ENCODE measurements at places on chromosomes 3 and 15. TPM values are rescaled to one million over a fixed set of nuclear protein-coding genes. Genes with fewer than 3 reads are reported as not detected.
A peak's percentile ranks its signal among the peaks of the same experiment; 100 is the strongest.

Gene TMED3
- 154 TPM for total RNA-seq

GRCh38 chr3:42190701-42191442, 75.1 kb downstream of the CCK start:
- H3K4me1 ChIP-seq: no peaks in the 10 kb centered on the region
- H3K36me3 ChIP-seq: peaks cover 29% of the 10 kb centered on the region
- no peaks in the 10 kb centered on the region for H3K27me3 ChIP-seq
- H3K27ac ChIP-seq: no peak overlapping the region

DNA sequence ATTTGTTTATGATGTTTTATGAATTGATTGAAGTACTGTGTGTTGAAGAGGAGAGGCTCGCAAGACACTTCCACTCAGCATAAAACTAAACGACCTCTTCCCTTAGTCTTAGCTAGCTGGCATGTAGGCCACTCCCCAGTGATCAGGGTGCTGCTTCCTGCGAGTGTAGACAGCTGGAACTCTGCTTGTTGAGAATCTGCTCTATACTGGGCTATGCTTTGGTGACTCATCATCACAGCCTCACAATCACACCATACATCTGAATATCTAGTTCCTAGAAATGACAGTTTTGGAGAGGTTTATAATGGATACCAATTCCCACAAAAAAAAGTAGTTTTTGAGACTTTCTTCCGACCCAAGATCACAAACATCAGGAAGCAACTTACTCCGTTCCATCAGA, 1.5 kb upstream of the SLC24A5 start:
- no peak overlapping the region for H3K27ac ChIP-seq
- H3K36me3 ChIP-seq: no peaks in the 10 kb centered on the region
- H3K4me3 ChIP-seq: no peak overlapping the region
- no peaks in the 10 kb centered on the region for H3K27me3 ChIP-seq
- no peaks in the 10 kb centered on the region for H3K4me1 ChIP-seq
- DNase-seq: no peak

Gene SAMD7
- total RNA-seq: not detected

DNA sequence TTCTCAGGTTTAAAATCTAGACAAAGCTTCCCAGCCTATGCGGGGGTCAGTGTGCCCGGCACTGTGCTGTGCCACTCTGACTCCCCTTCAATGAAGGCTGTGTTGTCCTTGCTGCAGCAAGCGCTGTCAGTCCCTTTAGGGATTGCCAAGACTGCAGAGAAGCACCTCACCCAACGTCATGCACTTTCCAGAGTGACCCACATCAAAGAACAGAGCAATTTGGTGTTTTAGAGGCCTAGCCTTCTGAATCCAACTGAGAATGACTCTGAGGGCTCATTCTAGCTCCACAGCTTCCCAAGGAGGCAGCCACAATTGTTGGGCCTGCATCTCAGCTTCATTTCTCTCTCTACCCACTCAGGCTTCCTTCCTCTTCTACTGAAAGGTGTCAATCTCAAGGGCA, 26.4 kb downstream of the SLC9A9 start:
- H3K4me1 ChIP-seq: no peaks in the 10 kb centered on the region
- no peaks in the 10 kb centered on the region for H3K36me3 ChIP-seq
- no peak overlapping the region for H3K4me3 ChIP-seq
- DNase-seq: no peak
- H3K27me3 ChIP-seq: no peaks in the 10 kb centered on the region

DNA sequence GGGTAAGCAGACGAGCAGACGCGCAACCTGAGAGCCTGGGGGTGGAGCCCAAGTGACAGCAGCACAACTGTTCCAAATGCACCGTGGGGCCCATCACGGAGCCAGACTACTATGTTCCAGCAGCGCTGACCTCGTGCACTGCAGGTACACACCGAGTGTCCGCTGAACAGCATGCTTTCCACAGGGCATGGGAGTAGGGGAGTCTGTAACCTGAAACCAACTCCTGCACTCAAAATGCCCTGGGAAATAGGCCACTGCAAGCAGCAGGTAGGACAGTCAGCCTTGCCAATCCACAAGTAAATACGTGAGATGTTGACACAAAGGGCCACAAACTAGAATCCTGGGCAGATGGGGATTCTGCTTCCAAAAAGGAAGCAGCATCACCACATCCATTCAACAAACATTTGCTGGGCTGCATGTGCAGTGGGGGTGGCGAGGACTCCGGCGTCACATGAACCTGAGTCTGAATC, 73.9 kb downstream of the TBC1D2B start:
- H3K4me3 ChIP-seq: no peak overlapping the region
- no peak overlapping the region for H3K27ac ChIP-seq
- H3K4me1 ChIP-seq: peaks cover 26% of the 10 kb centered on the region
- H3K27me3 ChIP-seq: no peaks in the 10 kb centered on the region
- peaks cover 52% of the 10 kb centered on the region for H3K36me3 ChIP-seq

DNA sequence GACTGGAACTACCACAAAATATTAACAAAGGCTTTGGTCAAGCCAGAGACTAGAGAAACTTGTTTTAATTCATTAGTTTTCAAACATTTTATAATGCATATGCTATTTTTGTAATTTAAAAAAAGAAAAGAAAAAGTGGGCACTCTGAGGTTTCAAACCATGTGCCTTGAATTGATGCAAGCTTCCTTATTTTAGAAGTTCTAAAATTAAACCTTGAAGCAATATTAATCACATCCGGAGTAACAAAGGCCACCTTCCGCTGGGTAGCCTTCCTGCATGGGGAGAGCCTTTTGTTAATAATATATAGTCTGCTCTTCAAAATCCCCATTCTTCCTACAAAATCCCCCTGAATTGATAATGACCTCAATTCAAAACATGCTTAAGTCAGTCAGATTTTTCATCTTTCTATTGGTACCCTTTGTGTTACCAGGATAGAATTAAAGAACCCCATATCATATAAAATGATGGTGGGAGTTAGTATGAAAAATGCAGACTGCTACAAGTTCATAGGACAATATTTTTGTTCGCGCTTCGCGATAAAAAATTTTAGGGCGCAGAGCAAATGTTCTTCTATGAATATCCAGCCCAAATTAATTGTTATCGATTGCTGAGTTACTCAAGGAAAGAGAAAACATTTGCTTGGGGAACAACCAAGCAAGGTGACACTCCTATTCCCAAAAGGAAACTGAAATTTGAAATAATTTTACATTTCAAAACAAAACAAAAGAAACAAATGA, 30.6 kb downstream of the LDHAL6B start:
- peaks cover 21% of the 10 kb centered on the region for H3K4me1 ChIP-seq
- no peak overlapping the region for H3K4me3 ChIP-seq
- H3K36me3 ChIP-seq: peaks cover 2% of the 10 kb centered on the region
- H3K27ac ChIP-seq: no peak overlapping the region
- DNase-seq: no peak
- H3K27me3 ChIP-seq: no peaks in the 10 kb centered on the region

Gene CPEB1
- total RNA-seq: 29.2 TPM

Gene SST
- total RNA-seq: not detected

GRCh38 chr15:45704329-45705249, 69.8 kb downstream of the SQOR start:
- no peaks in the 10 kb centered on the region for H3K36me3 ChIP-seq
- no peak overlapping the region for H3K27ac ChIP-seq
- peaks cover 5% of the 10 kb centered on the region for H3K4me1 ChIP-seq
- DNase-seq: no peak
- peak overlapping the region; percentile 78 for H3K4me3 ChIP-seq

DNA sequence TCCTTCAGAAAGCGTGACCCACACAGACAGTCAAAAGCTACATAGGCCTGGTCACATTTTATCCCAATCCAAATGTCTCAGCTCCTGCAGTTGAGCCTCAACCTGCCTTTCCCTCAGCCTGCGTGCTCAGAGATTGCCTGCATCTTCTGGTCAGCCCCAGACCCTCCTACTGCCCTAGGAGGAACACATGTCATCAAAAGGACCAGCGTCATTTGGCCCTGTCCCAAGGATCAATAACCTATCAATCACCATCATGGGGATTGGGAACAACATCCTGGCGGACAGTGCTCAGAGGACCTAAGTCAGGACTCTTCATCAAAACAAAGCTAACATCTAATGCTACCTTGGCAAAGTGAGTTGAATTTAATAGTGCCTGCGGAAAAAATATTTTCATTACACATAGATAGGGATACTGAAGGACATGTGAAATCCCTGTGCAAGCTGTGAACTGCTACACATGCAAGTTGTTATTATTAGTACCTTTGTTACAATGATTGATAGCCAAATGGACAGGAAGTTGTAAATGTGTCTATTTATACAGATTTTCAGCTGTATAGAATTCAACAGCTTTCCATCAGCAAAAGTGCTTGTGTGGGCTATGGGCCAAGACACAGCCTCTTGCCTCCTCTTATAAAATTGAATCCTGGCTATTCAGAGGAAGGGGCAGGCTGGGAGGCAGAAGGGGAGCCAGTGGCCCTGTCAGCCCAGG, 47.7 kb downstream of the UMPS start:
- no peak overlapping the region for H3K27ac ChIP-seq
- peaks cover 41% of the 10 kb centered on the region for H3K4me1 ChIP-seq
- no peak for DNase-seq
- no peaks in the 10 kb centered on the region for H3K27me3 ChIP-seq
- no peak overlapping the region for H3K4me3 ChIP-seq

DNA sequence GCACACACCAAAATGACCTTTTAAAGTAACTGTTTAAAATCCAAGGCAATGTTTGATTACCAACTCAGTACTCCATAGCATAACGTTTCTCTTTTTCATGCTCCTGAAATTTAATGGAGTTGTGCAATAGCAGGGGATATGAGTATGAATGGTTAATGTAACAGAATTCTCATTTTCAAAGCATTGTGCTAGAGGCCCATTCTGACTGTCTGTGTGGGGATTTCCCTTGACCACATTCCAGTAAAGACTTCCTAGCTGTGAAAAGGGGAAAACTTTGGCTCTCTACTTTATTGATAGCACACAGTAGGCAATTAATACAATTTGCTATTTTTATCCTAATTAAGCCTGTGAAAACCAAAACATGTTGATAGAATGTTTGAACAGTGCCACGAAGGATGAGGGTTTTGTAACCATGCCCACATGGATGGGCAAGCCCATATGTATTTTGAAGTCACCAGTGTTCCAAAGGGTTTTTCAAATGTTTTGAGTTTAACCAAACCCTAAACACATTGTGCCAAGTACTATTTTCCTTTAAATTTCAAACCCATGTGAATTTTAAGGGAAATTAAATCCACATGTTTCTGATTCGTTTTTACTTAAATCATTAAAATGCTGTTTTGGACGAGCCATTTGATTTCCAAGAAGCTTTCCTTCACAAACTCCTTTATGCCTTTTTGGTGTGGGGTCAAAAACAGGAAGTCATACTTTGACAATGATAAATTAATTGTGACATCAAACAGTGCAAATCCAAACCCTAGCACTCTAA, 261.2 kb downstream of the SHOX2 start:
- H3K27ac ChIP-seq: no peak overlapping the region
- no peaks in the 10 kb centered on the region for H3K36me3 ChIP-seq
- H3K4me3 ChIP-seq: no peak overlapping the region

Gene GABRR3
- not detected for total RNA-seq

- H3K4me1 ChIP-seq: peaks cover 11% of the 10 kb centered on the region
- no peak for DNase-seq
- no peaks in the 10 kb centered on the region for H3K27me3 ChIP-seq
- no peaks in the 10 kb centered on the region for H3K36me3 ChIP-seq
- no peak overlapping the region for H3K27ac ChIP-seq
These were observed 311.3 kb downstream of the PLCL2 start for GRCh38 chr3:17195856-17196604.

Gene GOLGA8M
- total RNA-seq: under 0.01 TPM

Gene SLC28A1
- total RNA-seq: not detected

DNA sequence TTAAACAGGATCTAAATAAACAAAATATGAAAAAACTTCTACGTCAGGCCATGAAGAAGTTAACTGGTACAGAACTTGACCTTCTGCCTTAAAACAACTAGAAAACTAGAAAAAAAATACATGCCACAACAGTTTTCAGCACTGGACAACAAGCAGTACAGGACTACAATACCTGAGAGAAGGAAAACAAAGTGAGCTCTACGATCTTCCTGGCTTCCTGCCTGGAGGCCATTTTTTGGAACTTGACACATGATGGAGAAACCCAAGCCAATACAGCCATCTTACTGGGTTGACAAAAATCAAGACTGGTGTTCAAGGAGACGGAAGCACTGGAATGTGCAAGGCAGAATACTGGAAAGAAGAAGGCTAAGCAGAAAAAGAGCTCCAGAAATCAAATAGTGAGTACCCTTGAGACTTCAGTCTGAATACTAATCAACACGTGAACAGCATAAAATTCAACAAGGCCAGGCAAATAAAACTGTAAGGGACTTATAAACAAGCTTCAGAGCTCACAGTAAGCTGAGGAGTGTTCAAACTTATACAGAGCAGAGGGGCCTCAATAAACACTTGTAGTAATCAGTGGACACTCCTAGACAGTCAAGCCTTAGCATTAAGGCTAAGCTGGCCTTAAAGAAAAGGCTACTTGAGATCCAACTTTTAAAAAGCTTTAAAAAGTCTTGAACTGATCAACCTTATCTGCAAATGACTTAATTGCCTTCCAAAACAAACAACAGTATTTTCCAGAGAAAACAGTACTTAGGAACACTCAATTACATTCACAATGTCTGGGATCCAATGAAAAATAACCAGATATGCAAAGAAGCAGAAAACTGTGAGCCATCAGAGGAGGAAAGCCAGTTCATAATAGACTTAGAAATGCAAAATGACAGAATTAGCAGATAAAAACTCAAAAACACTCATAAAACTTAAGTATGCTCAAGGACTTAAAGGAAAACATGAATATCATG, 63.2 kb downstream of the DLG1 start:
- no peaks in the 10 kb centered on the region for H3K27me3 ChIP-seq
- H3K36me3 ChIP-seq: no peaks in the 10 kb centered on the region
- no peak overlapping the region for H3K27ac ChIP-seq
- H3K4me1 ChIP-seq: peaks cover 3% of the 10 kb centered on the region

- no peaks in the 10 kb centered on the region for H3K36me3 ChIP-seq
- peaks cover 7% of the 10 kb centered on the region for H3K4me1 ChIP-seq
- H3K4me3 ChIP-seq: no peak overlapping the region
- H3K27ac ChIP-seq: no peak overlapping the region
These were observed 253.2 kb upstream of the LRTM1 start for GRCh38 chr3:55180936-55181535.

Gene IGSF10
- 2.7 TPM for total RNA-seq

- H3K4me3 ChIP-seq: peak overlapping the region; percentile 86
- peak overlapping the region; percentile 32 for H3K27ac ChIP-seq
- H3K4me1 ChIP-seq: peaks cover 28% of the 10 kb centered on the region
- DNase-seq: no peak
- no peaks in the 10 kb centered on the region for H3K36me3 ChIP-seq
- no peaks in the 10 kb centered on the region for H3K27me3 ChIP-seq
These were observed 702 bp downstream of the ARHGEF3 start for GRCh38 chr3:56800832-56801661.

Gene P3H2
- total RNA-seq: 8.3 TPM

DNA sequence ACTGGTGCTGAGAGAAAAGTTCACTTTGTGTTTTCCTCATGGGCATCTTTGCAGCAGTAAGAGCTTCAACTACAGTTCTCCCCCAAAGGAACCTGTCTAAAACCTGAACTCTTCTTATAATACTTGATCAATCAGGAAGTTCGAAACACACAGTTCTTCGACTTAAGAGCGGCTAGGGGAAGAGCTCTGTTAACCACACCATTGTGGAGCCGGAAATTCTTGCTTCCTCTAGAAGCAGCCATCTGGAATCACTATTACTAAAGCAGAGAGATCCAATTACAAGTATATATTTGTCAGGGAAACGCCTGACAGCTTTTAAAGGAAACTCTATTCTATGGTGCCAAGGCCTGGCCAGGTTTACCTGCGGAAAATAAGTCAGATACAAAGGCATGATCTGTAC, 337.3 kb upstream of the CBLB start:
- no peaks in the 10 kb centered on the region for H3K27me3 ChIP-seq
- H3K4me1 ChIP-seq: peaks cover 16% of the 10 kb centered on the region
- peak overlapping the region; percentile 42 for H3K4me3 ChIP-seq
- H3K36me3 ChIP-seq: no peaks in the 10 kb centered on the region

- H3K27me3 ChIP-seq: no peaks in the 10 kb centered on the region
- no peak for DNase-seq
- no peaks in the 10 kb centered on the region for H3K36me3 ChIP-seq
These were observed 942.1 kb downstream of the AGBL1 start for GRCh38 chr15:87021751-87022150.
